ENCODE measurements at places on chromosomes 2 and 18.

DNA sequence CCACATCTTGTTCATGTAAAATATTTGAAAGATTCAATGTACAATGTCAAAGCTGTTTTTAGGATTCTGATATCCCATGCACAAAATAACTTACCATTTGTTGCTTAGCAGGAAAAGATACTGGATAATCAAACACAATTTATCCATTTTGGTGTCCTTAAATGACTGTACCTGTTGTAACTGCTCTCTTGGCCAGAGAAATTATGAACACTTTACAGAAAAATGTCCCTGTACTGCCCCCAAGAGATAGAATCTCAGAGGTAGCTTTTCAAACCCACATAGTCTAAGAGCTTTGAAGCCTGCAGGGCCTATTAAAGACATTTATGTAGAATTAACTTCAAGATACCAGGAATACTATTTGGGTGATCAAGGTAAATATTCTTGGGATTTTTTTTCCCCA, 12.2 kb upstream of the ME2 start:
- DNase-seq = no peak

- DNase-seq = no peak
Measured at GRCh38 chr2:113234721-113235346, 43.9 kb downstream of the PAX8 start.

DNA sequence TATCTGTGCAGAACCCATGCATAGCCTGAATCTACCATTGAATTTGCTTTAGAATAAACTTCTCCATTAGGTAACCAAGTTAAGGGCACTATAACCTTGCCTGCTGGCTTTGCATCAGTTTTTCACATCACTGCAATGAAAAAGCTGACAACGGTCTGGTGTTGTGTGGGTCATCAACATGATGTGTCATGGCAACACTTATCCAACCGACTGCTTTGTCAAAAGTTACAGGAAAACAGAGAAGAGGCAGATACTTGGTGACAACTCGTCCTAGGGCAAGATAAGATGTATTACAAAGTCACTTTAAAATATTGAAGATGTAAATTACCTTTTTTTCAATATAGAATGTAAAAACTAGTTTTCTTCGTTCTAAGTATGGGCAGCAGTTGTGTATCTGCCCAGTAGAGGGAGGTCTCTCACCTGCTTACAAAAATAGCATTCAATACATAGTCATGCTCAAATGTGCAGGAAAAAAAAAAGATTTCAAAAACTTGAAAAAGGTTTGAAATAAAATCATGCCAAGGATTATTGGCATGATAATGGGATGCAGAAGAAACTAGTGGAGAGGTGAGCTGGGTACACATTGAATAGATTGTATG, 96.3 kb downstream of the EVA1A start:
- DNase-seq = no peak

GRCh38 chr18:13587477-13587876, 138.9 kb downstream of the FAM210A start:
- no peak for DNase-seq

- DNase-seq = peak; percentile 69
Measured at GRCh38 chr2:158457826-158458616, 1.3 kb downstream of the PKP4 start.

DNA sequence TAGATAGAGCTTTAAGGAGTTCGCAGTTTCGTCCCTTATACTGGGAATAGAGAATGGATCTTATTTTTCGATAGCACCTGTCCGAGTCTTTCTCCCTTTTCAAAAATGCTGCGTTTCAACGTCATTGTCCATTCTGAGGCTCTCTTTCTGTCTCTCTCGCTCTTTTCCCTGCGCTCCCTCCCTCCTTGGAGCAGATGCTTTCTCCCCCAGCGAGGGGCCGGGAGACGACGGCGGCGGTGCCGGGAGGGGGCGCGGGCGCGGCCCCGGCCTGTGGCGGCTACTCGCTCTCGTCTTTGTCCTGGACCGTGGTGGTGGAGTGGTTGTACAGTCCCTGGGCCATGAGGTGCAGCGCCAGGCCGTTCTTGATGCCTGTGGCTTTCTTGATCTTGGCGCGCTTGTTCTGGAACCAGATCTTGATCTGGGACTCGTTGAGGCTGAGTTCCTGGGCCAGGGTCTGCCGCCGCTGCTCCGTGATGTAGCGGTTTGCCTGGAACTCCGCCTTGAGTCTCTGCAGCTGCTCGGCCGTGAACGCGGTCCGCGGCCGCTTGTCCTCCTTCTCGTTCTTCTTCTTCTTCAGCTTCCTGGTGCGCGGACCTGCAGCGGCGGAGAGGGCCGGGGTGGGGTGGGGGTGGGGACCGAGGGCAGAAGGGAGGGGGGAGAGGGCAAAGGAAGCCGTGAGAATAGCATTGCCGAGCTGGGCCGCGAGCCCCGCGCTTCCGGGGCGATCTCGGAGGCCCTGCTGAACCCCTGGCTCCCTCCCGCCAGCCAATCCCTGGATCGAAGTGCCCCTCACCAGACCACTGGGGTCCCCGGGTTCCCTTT, 4.6 kb downstream of the EN1 start:
- no peak for DNase-seq

- no peak for DNase-seq
Measured at GRCh38 chr2:233801357-233802131, 23.4 kb downstream of the MROH2A start.

GRCh38 chr2:7621018-7621814, 704.0 kb downstream of the RNF144A start:
- no peak for DNase-seq

- no peak for DNase-seq
Measured at GRCh38 chr2:30218338-30218713, 13.0 kb upstream of the LBH start.
